Fibroblast of skin of right quadriceps (primary cell): ENCODE measurements at places on chromosomes 13 and 19.

DNA sequence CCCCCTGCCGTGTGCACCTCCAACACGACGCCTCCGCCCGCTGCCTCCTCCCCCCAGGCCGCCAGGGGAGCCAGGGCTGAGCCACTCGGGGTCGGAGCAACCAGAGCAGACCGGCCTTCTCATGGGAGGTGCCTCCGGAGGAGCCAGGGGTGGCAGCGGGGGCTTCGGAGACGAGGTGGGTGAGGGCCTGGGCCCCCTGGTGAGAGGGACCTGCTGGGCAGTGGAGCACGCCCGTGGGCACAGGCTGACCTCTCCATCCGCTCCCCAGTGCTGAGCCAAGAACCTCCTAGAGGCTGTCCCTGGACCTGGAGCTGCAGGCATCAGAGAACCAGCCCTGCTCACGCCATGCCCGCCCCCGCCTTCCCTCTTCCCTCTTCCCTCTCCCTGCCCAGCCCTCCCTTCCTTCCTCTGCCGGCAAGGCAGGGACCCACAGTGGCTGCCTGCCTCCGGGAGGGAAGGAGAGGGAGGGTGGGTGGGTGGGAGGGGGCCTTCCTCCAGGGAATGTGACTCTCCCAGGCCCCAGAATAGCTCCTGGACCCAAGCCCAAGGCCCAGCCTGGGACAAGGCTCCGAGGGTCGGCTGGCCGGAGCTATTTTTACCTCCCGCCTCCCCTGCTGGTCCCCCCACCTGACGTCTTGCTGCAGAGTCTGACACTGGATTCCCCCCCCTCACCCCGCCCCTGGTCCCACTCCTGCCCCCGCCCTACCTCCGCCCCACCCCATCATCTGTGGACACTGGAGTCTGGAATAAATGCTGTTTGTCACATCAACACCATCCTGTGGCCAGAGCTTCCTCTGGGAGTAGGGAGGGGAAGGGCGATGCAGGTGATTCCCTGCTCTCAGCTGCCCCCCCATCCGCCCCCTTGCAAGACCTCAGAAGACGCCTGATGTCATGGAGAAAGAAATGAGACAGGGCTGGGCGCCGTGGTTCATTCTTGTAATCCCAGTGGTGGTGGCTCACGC, 12.0 kb downstream of the BCAM start:
- no peak for DNase-seq

GRCh38 chr13:112709825-112710783, 20.3 kb downstream of the ATP11A start:
- no peak for DNase-seq

DNA sequence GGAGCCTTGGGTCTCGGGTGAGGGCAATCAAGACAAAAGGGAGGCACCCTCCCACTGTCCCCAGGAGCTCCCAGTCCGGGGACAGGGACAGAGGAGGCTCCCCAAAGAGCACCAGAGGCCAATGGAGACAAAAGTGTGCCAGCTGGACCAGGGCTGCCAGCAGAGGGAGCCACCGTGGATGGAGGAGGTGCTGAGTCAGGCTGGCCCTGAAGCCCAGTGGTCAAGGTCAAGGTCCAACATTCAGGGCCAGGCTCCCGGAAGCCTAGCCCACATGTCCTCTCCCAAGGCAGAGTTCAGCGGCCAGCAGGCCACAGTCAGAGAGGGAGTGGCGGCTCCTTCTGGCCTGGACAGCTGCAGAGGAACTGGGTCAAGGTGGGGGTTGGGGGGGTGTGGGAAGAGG, 8.4 kb downstream of the COL5A3 start:
- DNase-seq, result no peak

GRCh38 chr13:50248516-50249143, 233.4 kb downstream of the KCNRG start:
- DNase-seq, result no peak

DNA sequence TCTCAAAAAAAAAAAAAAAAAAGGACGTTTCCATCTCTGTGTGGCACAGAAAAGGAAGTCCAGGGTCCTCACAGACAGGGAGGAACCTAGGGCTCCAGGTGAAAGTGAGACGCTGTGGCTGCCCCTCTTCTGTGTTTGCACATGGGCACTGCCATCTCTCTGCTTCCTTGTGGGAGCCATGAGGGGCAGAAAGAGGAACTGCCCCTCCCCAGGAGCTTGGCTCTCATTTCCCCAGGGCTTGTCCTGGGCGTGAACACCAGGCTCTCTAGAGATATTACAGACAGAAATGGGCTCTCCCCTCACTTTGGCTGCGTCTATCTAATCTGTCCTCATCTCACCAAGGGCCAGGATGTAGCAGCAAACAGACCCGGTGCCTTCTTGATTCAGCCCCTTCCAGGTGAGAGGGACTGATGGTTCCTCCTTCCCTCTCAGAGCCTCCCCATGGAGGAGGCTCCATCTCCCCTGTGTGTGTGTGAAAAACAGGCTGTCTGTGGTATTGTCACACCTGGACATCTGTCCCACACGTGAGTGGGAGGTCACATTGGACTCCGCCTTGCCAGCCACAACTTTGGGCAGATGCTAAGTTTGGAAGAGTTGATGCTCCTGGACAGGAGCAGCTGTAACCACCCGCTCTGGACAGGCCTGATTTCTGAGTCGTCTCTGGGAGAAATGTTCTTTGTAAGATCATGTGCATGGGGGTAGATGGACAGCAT, 840 bp upstream of the LILRA4 start:
- no peak for DNase-seq

DNA sequence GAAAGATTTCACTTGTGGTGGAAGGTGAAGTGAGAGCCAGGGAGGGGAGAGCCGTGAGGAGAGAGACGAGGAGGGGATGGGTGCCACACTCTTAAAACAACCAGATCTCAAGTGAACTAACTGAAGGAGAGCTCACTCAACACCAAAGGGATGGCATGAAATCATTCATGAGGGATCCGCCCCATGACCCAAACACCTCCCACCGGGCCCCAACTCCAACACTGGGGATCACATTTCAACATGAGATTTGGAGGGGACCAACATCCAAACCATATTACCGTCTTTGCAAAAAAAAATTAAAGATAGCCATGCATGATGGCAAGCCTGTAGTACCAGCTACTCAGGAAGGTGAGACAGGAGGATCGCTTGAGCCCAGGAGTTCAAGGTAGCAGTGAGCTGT, 34.9 kb upstream of the POP4 start:
- DNase-seq, result no peak

- no peak for DNase-seq
Observed at GRCh38 chr19:34403784-34404108, 453 bp upstream of the PDCD2L start.

GRCh38 chr13:34942732-34943435, 814 bp downstream of the NBEA start:
- DNase-seq, result no peak

DNA sequence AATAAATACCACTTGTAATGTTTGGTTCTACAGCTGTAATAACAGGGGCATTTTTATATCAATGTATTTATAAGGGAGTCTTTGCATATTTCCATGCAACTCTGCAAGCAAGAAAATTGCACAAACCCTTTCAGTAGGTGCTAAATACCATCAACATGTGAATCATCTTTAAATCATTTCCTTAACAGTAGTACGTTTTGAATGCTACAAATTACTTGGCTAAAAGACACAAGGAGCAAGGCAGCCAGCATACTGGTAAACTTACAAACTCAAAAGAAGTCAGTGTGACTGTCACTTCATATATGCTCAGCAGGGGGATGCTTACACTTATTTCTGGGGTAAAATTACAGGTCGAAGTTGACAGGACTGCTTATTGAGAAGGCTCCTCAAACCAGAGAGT, 402.4 kb downstream of the EFNB2 start:
- DNase-seq, result peak; percentile 90

GRCh38 chr19:56942756-56943155, 102.2 kb upstream of the PEG3 start:
- DNase-seq, result no peak

GRCh38 chr13:96104516-96104915, 14.6 kb downstream of the HS6ST3 start:
- DNase-seq, result no peak

- no peak for DNase-seq
Observed at GRCh38 chr19:39136225-39136940, 10.8 kb downstream of the PAK4 start.

DNA sequence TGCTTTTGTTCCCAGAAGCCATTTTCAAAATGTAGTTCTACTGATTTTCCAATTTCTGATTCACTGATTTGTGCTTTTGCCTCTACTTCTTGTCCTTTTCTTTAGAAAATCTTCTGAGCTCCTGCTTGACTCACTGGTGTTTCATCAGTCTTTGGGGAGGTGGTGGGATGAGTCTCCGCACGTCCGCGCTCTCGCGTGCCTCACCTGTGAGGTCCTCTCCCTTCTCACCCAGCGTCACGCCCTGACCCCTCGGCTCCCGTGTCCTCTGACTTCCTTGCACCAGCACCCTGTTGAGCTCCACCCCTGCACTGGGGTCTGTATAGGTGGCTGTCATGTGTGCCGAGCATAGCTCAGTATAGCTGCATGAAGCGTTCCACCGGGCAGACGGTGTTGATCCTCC, 52.7 kb upstream of the MCF2L start:
- no peak for DNase-seq

GRCh38 chr13:24858953-24859352, 95.0 kb downstream of the RNF17 start:
- no peak for DNase-seq

GRCh38 chr19:11781295-11782057, 14.7 kb downstream of the ZNF441 start:
- peak; percentile 8 for DNase-seq
